ENCODE measurements at places on chromosomes 12 and 14.

- DNase-seq = no peak
Measured at GRCh38 chr12:98725476-98726247, 80.6 kb downstream of the APAF1 start.

DNA sequence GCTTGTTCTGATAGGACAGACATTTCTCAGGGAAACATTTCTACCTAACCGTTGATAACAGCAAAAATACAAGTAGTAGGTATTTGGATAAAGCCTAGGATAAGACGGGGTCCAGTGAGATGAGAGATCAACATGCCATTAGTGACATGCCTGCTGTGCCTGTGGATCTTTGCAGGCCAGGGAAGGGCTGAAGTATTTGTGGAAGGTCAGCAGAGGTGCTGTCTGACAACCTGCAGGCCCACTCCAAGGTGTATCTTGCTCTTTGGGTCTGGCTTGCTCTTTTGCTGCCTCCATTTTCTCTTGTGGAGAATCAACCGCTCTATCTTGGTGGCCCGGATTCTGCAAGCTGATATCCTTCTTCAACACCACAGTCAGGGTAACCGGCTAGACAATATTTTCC lies 46.7 kb downstream of the MSRB3 start:
- DNase-seq = no peak

DNA sequence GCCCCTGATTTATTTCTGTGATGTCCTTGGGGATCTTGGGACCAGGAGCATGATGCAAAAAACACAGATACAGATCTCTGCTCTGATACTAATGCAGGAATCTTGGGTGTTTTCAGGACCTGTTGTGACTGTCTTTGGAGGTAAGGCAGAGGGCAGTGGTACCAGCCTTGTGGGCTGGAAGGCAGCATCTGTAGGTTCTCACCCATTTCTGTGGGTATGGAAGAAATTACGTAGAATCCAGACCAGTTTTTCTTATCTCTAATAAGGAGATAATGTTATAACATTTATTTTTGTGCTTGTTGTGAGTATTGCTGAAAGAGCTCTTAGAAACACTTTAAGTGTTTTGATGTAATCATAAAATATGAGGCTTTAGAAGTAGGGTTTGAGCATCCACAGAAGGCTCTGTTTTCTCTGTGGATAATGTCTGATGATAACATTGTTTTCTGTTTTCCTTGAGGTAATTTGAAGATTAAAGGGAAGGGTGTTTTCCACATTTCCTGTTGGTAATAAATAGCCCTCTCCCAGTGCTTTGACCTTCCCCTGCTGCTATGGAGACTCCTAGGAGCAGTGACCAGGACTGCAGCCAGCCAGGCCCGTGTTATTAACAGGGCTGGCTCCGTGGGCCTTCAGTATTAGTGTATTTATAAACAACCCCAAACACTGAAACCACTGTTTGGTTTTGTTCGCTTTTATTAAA lies 9.4 kb upstream of the DCP1B start:
- no peak for DNase-seq

GRCh38 chr14:74442757-74443156 lies 16.7 kb upstream of the SYNDIG1L start:
- no peak for DNase-seq

- DNase-seq = no peak
Measured at GRCh38 chr14:50379563-50379962, 17.1 kb downstream of the CDKL1 start.

- DNase-seq = peak; percentile 4
Measured at GRCh38 chr14:88904864-88905263, 80.4 kb downstream of the TTC8 start.

DNA sequence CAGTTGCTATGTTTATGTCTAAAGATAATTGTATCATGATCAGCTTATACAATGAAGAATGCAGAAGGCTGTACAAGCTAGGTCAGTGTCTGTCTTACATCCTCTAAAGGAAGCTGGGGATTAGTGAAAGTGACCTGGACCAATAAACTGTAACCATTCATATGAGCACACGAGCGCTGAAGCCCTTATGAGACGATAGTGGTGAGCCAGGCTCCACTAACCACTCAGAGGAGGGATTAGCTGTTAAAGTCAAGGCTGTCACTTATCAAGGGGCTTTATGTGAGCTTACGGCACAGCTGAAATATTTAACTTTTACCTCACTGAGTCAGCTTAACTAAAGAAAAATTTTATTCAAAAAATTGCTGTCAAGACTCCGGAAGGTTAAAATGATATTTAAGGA lies 30.3 kb downstream of the NDUFA12 start:
- peak; percentile 99 for DNase-seq

DNA sequence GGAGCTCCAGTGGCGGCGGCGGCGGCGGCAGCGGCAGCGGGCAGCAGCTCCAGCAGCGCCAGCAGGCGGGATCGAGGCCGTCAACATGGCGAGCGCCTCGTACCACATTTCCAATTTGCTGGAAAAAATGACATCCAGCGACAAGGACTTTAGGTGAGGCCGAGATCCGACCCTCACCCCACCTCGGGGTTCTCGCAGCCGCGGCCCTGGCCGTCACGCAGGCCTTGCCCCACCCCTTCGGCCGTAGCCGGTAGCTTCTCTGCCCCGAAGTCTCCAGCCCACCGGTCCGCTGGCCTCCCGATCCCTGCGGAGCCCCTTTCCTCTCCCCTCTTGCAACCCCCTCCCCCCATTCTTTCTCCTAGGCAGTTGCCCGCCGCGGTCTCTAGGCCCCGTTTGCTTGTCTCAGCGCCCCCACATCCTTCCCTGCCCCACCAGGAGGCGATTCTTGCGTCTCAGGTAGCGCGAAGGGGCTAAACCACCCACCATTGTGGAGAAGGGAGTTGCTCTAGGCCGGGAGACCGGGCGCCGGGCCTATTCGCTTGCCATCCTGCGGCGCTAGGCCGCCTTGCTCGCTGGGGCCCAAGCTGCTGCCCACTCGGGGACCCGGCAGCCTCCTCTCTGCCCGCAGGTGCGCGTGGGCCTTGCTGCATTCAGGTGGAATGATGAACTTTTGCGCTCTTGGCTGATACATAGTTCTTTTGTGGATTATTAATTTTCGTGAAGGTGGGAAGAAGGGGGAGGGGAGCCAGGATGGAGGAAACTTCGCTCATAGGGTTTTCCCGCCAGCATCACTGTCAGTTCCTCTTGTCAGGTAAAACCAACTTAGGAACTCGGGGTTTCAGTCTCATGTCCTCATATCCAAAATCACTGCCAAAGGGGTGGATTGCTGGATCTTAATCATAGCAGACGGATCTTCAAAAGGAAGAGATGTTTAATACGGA lies 745 bp downstream of the CAND1 start:
- peak; percentile 3 for DNase-seq

DNA sequence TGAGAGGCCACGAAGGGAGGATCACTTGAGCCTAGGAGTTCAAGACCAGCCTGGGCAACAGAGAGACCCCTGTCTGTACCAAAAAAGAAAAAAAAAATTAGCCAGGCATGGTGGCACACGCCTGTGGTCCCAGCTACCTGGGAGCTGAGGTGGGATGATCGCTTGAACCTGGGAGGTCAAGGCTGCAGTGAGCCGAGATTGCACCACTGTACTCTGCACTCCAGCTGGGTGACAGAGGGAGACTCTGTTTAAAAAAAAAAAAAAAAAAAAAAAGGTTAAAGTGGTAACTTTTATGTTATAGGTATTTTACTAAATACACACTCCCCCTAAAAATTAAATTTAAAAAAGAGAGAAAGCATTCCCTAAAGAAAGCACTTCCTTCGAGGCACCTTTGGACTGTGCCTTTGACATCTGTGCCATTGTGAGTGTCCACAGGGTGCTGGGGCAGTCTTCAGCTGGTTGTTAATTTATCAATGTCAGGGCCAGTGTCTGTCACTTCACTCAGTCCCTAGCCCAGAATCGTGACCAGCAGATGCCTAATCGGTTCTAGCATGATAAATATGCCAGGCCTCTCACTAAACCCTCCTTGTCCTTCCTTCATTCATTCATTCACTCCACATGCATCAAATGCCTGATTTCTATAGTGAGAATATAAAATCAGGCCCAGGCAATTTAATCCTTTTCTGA lies 63.1 kb downstream of the B4GALNT3 start:
- DNase-seq = no peak

- no peak for DNase-seq
Measured at GRCh38 chr14:101225157-101226152, 321.9 kb upstream of the RTL1 start.

DNA sequence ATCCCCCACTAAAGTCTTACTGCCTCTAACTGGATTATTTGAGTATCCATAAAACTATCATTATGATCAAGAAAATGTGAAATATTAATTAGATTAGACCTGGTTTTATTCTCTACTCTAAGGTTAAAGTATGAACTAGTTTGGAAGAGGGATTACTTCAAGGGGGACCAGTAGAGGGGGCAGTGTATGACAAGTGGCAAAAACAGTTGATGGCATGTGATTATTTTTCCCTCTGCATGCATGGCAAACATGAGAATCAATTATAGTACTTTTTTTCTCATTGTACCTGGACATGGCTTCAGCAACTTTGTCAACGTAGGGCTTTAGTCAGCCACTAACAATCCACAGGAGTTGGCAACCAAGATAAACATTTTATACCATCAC lies 145.0 kb upstream of the SLC38A2 start:
- no peak for DNase-seq

GRCh38 chr12:44155358-44155757 lies 319.5 kb downstream of the TMEM117 start:
- DNase-seq = no peak

DNA sequence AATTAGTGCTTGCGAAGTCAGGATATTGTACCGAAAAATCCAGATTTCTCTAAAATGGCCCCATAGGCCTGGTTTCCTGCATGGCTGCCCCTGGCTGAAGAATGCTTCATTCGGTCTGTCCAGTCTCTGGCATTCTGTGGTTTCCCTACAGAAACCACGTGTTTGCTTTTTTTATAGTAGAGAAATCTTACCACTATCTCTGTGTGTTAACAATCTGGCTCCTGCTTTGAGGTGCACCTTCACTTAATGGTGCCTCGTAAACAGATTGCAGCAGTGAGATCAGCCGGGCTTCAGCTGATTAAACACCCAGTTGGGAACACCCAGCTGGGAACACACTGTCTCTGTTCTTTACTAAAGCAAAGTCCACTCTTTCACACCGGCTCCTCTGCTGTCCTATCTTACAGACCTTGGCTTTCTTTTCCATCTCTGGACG lies 6.7 kb upstream of the DNAAF2 start:
- DNase-seq = no peak

DNA sequence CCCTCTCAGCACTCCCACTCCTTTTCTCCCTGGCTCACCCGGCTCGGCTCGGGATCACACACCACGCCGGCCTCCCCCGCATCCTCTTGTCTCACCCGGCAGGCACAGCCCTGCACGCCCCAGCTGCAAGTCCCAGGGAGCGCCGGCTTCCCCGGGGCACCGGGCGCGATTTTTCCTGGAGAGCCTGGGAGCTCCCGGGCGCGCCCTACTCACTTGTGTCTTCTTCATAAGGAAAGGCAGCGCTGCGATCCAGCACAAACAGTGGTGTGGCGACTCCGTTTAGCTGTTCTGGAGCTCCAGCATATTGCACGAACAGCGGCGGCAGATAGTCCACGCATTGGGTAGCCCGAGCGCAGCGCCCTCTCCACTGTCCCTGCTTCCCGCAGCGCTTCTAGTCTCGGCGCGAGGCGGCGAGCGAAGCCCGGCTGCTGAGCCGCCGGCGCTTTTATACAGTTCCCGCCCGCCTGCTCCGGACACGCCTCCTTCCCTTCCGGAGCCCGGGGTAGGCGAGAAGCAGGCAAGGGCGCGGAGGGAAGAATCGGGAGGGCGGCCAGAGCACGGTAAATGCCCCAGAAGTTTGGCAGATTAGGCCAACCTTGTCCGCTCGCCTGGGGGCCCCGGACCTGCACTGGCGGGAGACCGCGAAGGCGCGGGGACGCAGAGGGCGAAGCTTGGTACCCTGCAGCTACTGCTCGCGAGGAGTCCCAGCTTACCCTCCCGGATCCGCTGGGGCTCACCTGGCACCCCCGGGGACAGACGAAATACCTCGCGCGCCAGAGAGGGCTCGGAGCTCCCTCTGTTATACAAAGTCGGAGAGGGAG lies at the start of gene KITLG:
Gene KITLG, minus strand, starts transcription at position 421 of the 821 bp plus-strand sequence. Its CDS starts 193 bp downstream, at position 228.
- DNase-seq = no peak

DNA sequence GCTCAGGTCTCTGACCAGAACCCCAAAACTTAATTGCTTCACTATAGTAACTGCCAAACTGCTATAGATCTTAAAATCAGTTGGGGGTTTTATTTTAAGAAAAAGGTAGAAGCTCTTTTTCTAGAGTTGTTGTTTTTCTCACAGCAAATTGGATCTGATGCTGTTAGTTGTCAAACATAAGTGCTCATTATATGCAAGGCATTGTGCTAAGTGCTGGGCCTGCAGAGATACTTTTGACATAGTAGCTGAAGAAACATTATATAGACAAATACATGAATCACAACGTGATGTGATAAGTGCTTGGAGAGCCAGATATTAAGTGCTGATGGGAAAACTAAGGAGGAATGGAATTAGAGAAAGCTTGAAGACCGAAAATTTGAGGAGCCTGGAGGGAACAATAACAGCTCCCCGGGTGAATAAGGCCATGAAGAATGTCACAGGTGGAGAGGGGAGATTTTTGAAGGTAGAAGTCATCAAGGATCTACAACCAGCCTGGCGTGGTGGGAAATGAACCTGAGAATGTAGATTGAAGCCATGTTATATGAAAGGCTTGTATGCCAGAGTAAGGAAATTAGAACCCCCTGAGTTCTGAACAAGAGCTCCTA lies 126.5 kb downstream of the DYRK2 start:
- no peak for DNase-seq

DNA sequence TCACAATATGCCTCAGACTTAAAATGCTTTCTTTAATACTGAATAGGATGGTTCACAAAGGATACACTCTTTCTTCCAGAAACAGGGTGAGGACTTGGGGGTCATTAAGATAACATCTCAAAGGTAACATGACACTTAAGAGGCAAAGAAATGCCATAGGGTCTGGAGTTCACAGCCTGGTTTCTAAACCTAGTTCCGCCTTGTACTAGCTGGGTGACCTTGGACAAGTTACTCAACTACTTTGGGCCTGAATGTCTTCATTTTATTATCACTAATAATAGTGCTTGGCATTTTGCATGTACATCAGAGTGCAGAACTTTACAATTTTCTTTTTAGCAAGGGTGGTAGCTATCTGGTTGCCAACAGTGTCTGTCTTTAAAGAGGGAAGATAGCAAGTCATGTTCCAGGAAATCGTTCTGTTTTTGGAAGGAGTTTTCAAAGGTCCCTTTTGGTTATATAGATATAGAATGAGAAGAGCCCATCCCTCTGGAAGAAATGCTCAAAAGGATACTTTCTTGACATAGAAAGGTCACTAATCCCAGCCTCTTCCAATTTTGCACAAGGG lies 257.8 kb downstream of the NUAK1 start:
- DNase-seq = no peak

GRCh38 chr12:112828541-112828940 lies 37.0 kb downstream of the RPH3A start:
- DNase-seq = no peak

DNA sequence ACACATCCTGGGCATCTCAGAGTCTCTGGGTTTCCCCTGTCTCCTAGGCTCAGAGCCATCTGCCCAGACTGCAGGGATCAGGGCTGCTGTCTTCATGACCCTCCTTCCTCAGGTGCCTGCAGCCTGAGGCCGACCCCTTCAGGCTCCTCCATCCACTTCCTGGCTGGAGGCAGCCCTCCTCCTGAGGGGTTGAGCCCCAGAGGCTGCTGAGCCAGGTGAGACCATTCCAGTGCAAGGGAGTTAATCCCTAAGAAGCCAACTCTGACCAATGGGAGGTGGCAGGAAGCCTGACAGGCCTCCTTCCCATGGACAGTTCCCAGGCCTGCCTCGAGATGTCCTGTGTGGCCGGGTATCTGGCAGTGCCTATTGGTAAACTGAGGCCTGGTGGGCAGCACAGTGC lies 8.4 kb upstream of the PPP4R4 start:
- no peak for DNase-seq

GRCh38 chr14:28766469-28766955 lies at the start of gene FOXG1:
Gene FOXG1, plus strand, starts transcription at chr14:28766787. Its CDS starts 493 bp downstream, at chr14:28767280.
- DNase-seq = no peak

All from retinal pigment epithelial cell (primary cell).